ENCODE measurements at places on chromosomes 11 and 22. TPM values are rescaled to one million over a fixed set of nuclear protein-coding genes. Genes with fewer than 3 reads are reported as not detected.

C11orf42 gene
- not detected for total RNA-seq

OR8H2 gene
- total RNA-seq: not detected

ASRGL1 gene
- 68.0 TPM for total RNA-seq

ZP1 gene
- not detected for total RNA-seq

APOBEC3F gene
- total RNA-seq: 0.97 TPM

SCGB1D2 gene
- total RNA-seq: not detected

LRRC74B gene
- not detected for total RNA-seq

HBE1 gene
- total RNA-seq: 0.42 TPM

C11orf97 gene
- not detected for total RNA-seq

MMP13 gene
- total RNA-seq: not detected

XKR3 gene
- total RNA-seq: not detected

TMEM191B gene
- 27.4 TPM for total RNA-seq

TMEM191C gene
- not detected for total RNA-seq

GRCh38 chr22:36218648-36219193 lies 17.1 kb upstream of the APOL4 start:
- DNase-seq: no peak

- peak; percentile 70 for DNase-seq
These were observed 2.7 kb upstream of the GAB2 start for GRCh38 chr11:78420255-78420764.

DNA sequence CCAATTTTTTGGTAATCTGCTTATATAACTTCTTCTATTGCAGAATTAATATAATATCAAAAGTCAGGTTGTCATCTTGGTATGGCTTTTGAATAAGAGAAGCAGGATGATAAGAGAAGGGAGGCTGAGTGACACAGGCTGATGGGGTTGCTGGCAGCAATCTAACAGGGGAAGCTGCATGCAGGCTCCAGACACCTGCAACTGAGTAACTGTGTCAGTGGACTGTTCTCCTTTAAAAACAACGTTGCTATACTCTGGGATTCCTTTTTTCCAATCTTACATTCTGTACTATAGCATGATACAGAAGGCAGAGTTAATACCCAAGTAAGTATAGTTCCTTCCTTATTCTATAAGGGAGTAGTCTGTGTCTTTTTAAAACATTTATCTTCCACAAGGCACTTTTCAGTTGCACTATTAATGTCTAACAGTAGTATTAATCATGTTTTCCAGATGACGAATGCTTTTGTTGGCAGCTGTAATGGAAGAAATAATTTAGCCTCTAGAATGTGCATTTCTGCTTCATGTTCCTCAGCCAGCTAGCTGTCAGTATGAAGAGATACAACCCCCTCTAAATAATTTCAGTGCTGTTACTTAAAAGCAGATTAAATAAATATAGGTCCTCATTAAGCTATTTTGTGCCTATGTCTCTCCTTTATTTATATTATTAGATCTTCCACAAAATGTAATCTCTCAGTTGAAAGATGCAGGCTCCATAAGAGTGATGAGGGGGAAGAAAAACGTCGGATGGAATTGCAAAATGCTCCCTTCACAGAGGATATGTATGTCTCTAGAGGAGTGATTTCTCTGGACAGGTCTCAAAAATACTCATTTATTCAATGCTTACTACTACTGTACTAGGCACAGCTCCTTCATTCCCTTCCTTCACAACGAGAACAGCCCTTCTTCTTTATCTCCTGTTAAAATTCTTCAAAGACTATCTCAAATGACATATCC lies 50.8 kb downstream of the ATG16L2 start:
- DNase-seq: no peak

DNA sequence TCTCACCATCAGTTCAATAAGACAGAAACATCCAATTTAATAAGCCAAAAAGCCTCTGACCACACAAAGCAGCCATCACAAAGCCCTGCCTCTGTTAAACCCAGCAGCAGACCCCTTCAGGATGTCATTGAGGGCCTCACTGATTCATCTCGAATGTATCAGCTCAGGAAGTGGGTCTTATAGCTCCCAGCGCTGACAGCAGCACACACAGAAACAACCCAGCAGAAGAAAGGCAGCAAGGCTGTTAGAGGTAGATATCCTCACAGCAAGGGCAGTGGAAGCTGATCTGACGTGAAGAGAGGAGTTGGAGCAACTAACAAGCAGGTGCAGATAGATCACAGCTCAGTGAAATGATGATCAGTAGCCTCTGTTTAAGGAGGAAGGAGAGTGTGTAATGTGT lies 86.2 kb upstream of the NCAM1 start:
- DNase-seq: no peak

- DNase-seq: no peak
These were observed 102.1 kb downstream of the FCHSD2 start for GRCh38 chr11:73040046-73040445.

- DNase-seq: no peak
These were observed 122.7 kb downstream of the FCHSD2 start for GRCh38 chr11:73019449-73019848.

DNA sequence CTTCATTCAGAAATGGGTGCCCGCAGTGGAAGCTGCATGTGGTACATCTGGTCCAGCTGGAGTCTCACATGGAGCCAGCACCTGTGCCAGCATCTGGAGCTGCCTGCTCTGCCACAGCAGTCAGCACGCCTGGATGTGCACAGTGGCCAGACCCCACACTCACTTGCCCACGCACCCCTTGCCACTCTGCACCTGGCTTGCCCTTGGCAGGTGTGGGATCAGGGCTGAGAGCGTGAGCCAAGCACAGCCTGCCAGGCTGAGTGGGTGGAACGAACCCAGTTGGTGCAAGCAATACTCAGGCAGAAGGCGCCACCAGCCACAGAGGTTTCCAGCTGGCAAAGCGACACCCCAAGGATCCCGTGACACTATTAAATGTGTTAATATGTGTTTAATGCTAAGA lies 95.5 kb upstream of the AMOTL1 start:
- no peak for DNase-seq

GRCh38 chr11:8015753-8016239 lies 28.7 kb downstream of the EIF3F start:
- DNase-seq: no peak

- DNase-seq: no peak
These were observed 48.6 kb downstream of the MTNR1B start for GRCh38 chr11:93017821-93018690.

GRCh38 chr11:116853461-116854073 lies 16.1 kb upstream of the APOA1 start:
- peak; percentile 93 for DNase-seq

DNA sequence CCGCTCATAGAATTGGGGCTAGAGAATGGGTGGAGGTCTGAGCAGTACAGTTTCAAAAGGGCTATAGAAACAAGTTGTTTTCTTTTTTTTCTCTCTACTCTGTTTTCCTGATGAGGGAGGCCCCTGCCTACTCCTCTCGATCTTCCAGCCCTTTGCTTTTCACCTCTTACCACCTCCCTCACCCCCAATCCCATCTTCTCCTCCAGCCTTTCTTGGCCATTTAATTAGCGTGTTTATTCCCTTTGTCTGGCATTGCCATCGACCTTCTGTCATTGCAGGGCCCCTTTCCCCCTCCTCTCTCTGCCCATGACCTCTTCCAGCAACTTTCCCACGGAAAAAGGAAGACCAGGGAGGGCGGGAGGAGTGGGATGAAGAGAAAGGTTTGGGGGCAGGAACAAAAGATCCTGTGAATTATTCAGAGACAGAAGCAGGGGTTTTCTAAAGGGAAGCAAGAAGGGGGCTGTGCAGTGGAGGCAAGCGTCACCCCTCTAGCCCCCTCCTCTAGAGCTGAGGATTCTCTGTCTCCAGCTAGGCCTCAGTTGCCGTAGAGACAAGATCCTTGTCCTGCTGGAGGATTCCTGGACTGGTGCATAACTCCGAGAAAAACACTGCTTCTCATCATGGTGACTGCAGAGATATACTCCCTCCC lies 12.9 kb downstream of the DTX4 start:
- no peak for DNase-seq

DNA sequence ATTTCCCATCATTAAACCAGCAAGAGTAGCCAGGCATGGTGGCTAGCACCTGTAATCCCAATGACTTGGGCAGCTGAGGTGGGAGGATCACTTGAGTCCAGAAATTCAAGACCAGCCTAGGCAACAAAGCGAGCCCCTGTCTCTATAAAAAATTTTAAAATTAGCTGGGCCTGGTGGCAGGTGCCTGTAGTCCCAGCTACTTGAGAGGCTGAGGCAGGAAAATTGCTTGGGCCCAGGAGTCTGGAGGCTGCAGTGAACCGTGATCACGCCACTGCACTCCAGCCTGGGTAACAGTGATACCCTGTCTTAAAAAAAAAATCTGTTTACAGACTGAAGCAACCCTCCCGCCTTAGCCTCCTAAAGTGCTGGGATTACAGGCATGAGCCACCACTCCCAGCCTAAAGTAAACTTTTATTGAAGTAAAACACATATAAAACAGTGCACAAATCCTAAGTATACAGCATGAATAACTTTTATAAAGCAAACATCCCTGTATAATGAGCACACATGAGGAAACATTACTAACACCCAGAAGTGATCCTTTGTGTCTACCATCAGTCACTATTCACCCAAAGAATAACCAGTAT lies 12.6 kb downstream of the UCP3 start:
- DNase-seq: no peak

GRCh38 chr11:10407749-10408685 lies 47.0 kb upstream of the AMPD3 start:
- DNase-seq: no peak

GRCh38 chr11:44085330-44085729 lies 10.1 kb upstream of the EXT2 start:
- DNase-seq: no peak

DNA sequence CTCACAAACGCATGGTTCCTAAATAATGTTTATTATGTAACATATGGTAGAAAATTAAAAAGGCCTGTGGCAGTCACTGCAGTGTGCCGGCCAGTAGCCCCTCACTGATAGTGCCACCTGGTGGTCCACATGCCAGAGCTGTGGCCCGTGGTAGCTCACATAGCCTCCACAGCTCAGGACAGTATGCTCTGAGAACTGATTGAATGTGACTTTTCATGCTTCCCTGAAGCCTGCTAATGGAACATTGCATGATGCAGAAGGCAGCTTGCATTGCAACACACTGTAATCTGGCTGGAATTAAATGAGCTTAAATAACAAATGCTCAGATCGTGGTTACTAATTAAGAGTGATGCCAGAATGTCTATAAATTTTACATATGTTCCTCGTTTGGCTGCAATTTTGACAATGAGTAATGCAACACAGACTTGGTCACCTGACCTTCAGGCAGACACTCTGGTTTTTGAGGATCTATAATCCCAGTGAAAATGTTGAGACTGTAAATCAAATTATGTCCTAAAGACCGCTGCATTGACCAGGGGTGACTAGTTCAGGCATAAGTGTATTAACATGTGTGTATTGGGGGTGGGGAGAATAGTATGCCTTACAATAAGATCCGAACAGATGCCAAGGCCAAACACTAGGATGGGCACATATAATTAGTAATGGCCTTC lies 566.4 kb downstream of the METTL15 start:
- DNase-seq: peak; percentile 52

DNA sequence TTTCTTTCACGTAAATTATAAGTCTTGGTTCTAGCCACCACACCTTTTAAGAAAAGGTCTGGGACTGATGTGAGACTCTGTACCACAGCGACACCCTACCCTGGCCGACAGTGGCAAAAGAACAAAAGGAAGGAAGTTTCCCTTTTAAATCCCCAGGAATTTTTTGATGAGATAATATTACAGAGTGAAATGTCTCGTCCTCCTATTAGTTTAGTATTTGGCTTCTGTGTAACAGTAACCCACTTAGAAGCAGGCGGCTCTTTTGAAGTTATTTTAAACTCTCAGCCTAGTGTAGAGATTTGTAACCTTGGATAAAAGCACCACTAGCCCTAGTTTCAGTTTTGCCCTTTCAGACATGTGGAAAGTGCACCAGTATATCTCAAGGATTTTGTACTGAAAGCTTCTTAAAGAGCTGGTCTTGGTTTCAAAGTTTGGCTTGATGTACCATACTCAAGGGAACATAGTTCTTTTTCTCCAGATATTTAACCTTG lies 84.1 kb downstream of the C22orf31 start:
- peak; percentile 41 for DNase-seq

DNA sequence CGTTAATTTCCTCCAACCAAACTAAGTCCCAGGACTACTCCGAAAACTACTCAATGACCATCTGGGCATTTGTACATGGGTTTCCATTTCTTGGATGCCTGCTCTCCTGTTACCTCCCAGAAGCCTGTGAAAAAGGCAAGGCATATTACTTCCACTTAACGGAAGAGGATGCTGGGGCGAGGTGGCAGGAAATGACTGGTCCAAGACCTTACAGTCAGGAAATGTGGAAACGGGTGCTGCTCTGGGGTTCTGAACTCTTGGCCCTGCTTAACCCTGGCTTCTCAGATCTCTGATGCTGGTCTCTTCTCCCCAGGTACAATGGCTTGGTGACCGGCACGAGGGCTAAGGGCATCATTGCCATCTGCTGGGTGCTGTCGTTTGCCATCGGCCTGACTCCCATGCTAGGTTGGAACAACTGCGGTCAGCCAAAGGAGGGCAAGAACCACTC lies 12.9 kb downstream of the ADORA2A start:
- no peak for DNase-seq

- DNase-seq: peak; percentile 27
These were observed 70.1 kb downstream of the CYB5R2 start for GRCh38 chr11:7603031-7603781.

- DNase-seq: no peak
These were observed 58.7 kb downstream of the TECTA start for GRCh38 chr11:121159741-121160140.

Data from Daoy (cell line).